Heart right ventricle (tissue), 16 donors: ENCODE measurements at places on chromosomes 13 and 19.
A peak's percentile ranks its signal among the peaks of the same experiment; 100 is the strongest.

- DNase-seq = no peak
Measured at GRCh38 chr13:76944456-76944855, 3.9 kb upstream of the ACOD1 start.

- DNase-seq = no peak
Measured at GRCh38 chr13:74210693-74211393, 76.6 kb upstream of the KLF12 start.

DNA sequence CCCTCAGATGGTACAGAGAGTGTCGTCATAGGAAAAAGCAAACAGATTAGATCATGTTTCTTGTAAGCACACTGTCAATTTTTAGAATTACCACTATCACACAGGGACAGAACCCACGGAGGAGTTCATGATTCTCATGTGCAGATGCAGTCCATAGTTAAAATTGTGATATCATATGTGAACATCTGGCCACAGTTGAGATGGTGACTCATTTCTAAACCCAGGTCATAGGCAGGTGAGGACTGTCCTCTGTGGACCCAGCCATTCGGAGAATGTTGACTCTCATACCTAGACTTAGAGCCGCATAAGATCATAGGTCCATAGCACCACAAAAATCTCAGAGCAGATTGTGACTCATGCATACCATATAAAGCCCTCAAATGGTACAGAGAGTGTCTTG, 17.8 kb upstream of the ZNF730 start:
- DNase-seq = no peak

GRCh38 chr19:7799640-7800355, 30.2 kb upstream of the EVI5L start:
- DNase-seq = peak; percentile 73

GRCh38 chr19:45103156-45103507, 10.2 kb downstream of the PPP1R37 start:
- no peak for DNase-seq
